Thyroid gland (tissue), 4 donors: ENCODE measurements at places on chromosomes 11 and 22. TPM values are rescaled to one million over a fixed set of nuclear protein-coding genes. Genes with fewer than 3 reads are reported as not detected.

PAMR1 gene
- total RNA-seq, result 5.0 TPM

MS4A4E gene
- 0.73 TPM for total RNA-seq

LGALS12 gene
- total RNA-seq, result not detected

IFT27 gene
- 39.2 TPM for total RNA-seq

TBX10 gene
- not detected for total RNA-seq

SHISAL1 gene
- total RNA-seq, result 1.5 TPM

PIK3IP1 gene
- 88.4 TPM for total RNA-seq

HTR3B gene
- not detected for total RNA-seq

PATE4 gene
- not detected for total RNA-seq

EFCAB6 gene
- 11.7 TPM for total RNA-seq

DNA sequence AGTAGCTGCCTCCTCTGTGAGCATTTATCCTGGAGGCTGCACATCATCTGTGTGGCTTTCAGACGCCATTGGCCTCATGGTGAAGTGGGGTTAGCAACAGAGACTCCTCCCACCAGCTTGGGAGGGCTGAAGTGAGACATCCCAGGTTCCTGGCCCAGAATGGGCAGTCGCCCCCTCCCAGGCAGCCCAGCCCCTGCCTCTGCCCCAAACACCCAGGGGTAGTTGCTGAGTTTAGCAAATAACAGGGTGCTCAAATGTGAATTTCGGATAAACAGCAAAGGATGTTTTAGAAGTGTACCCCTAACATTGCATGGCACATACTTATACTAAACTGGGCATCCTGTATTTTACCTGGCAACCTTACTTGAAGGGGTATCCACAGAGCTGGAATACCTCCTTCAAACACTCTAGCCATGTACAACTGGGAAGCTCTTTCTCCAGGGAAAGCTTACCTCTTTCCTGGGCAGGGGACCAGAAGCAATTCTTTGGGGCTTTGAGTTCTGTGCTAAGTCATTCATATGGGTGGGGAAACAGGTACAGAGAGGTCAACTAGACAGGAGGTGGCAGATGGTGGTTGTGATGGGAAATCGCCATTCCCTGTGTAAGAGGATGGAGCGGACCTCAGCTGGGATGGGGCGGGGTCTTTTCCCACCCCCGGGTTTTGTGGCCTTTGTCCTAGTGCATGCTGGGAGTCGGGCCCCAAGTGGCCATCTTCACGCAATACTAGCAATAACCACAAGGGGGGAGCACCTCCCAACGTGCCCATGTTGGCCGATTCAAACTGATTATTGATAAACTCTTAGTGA, 19.3 kb downstream of the MTFP1 start:
- H3K27ac ChIP-seq, result no peak overlapping the region
- no peaks in the 10 kb centered on the region for H3K36me3 ChIP-seq
- DNase-seq, result peak; percentile 44
- no peaks in the 10 kb centered on the region for H3K27me3 ChIP-seq
- H3K4me1 ChIP-seq, result no peaks in the 10 kb centered on the region

- H3K4me3 ChIP-seq, result no peak overlapping the region
- H3K27me3 ChIP-seq, result no peaks in the 10 kb centered on the region
- DNase-seq, result no peak
- H3K4me1 ChIP-seq, result no peaks in the 10 kb centered on the region
These were observed 9.9 kb downstream of the TESMIN start for GRCh38 chr11:68741463-68741862.

GRCh38 chr11:110098645-110099044, 5.5 kb downstream of the ZC3H12C start:
- peaks cover 31% of the 10 kb centered on the region for H3K4me1 ChIP-seq
- no peaks in the 10 kb centered on the region for H3K36me3 ChIP-seq
- no peaks in the 10 kb centered on the region for H3K27me3 ChIP-seq
- H3K27ac ChIP-seq, result no peak overlapping the region

GRCh38 chr11:80109652-80110051, 668.8 kb upstream of the TENM4 start:
- no peaks in the 10 kb centered on the region for H3K4me1 ChIP-seq
- H3K4me3 ChIP-seq, result no peak overlapping the region
- no peaks in the 10 kb centered on the region for H3K36me3 ChIP-seq
- no peak overlapping the region for H3K27ac ChIP-seq
- DNase-seq, result no peak

- no peaks in the 10 kb centered on the region for H3K27me3 ChIP-seq
- no peak for DNase-seq
- H3K4me3 ChIP-seq, result no peak overlapping the region
- no peak overlapping the region for H3K27ac ChIP-seq
- no peaks in the 10 kb centered on the region for H3K36me3 ChIP-seq
These were observed 7.6 kb upstream of the AMPD3 start for GRCh38 chr11:10447445-10447844.

DNA sequence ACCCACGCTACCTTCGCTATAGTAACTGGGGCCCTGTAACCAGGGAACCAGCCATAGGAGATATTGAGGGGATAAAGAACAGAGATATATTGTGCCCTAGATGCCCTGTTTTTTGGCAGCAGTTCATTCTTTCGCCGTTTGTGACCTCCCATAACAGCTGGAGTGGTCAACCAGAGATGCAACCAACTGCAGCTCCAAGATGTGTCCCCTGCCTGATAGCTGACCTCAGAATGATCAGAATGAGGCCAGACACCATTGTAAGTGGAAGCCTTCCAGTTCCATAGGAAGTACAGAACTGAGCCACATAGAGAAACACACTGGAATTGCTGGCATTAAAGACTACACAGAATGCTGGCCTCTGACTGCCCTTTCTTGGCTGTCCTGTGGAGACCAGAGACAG, 39.2 kb downstream of the P4HA3 start:
- no peaks in the 10 kb centered on the region for H3K27me3 ChIP-seq
- DNase-seq, result no peak
- H3K36me3 ChIP-seq, result no peaks in the 10 kb centered on the region
- no peaks in the 10 kb centered on the region for H3K4me1 ChIP-seq
- H3K27ac ChIP-seq, result no peak overlapping the region

GRCh38 chr22:47124451-47124881, 362.0 kb downstream of the TBC1D22A start:
- no peak overlapping the region for H3K4me3 ChIP-seq
- no peaks in the 10 kb centered on the region for H3K36me3 ChIP-seq
- H3K27ac ChIP-seq, result no peak overlapping the region
- H3K27me3 ChIP-seq, result no peaks in the 10 kb centered on the region
- DNase-seq, result no peak

GRCh38 chr22:31083377-31083768, 2.3 kb downstream of the SMTN start:
- H3K27me3 ChIP-seq, result no peaks in the 10 kb centered on the region
- DNase-seq, result no peak
- no peak overlapping the region for H3K4me3 ChIP-seq
- peak overlapping the region; percentile 91 for H3K27ac ChIP-seq
- peaks cover 43% of the 10 kb centered on the region for H3K4me1 ChIP-seq

- DNase-seq, result peak; percentile 56
- H3K4me3 ChIP-seq, result no peak overlapping the region
- H3K36me3 ChIP-seq, result peaks cover 22% of the 10 kb centered on the region
- no peaks in the 10 kb centered on the region for H3K4me1 ChIP-seq
- no peak overlapping the region for H3K27ac ChIP-seq
These were observed 9.5 kb downstream of the TTLL12 start for GRCh38 chr22:43177479-43177878.

DNA sequence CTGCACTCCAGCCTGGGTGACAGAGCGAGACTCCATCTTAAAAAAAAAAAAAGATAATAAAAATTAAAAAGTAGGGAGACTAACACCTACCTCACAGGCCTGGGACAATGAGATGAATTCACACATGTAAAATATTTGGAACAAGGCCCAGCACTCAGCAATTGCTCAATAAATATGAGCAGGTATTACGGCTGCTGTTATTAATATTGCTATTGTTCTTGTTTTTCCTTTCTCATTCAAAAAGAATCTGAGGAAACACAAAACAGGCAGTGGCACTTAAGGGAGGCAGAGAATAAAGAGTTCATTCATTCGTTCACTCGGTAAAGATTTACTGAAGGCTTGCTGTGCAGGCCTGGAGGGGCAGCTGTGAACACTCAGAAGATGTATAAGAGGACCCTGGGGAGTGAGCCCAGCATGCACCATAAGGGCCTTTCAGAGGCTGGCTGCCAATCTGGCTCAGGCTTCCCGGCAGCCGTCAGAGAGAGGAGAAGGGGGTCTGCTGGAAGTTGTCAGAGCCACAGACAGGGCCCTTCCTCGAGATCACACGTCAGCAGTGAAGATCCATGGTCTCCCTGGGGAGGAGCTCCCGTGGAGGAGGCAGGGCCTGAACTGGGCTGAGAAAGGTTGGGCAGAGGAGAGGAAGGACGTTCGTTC, 51.6 kb upstream of the TCF20 start:
- H3K36me3 ChIP-seq, result no peaks in the 10 kb centered on the region
- H3K27ac ChIP-seq, result no peak overlapping the region
- no peak overlapping the region for H3K4me3 ChIP-seq
- peaks cover 26% of the 10 kb centered on the region for H3K4me1 ChIP-seq

DNA sequence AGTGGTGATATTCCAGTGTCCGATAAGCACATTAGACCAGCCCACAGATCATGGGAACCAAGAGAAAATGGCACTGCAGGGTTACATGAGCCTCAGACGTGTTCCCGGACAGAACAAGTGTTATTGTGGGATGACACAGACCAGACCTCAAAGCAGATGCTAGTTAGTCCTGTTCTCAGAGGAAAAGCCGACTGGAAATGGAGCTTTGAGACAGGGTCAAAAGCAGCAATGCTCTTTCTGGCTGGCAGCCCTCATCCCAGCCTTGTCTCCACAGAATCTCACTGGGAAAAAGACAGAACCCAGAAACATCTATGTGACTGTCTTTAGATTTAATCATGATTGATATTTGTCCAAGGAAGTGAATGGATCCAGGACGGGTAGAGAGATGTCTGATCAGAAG, 506.8 kb downstream of the INSC start:
- DNase-seq, result no peak
- H3K27ac ChIP-seq, result no peak overlapping the region
- no peaks in the 10 kb centered on the region for H3K4me1 ChIP-seq
- H3K36me3 ChIP-seq, result no peaks in the 10 kb centered on the region

GRCh38 chr11:86717817-86718501, 45.5 kb upstream of the ME3 start:
- H3K36me3 ChIP-seq, result no peaks in the 10 kb centered on the region
- no peak overlapping the region for H3K27ac ChIP-seq
- no peaks in the 10 kb centered on the region for H3K4me1 ChIP-seq
- no peaks in the 10 kb centered on the region for H3K27me3 ChIP-seq

- H3K4me3 ChIP-seq, result no peak overlapping the region
- peak; percentile 27 for DNase-seq
- no peaks in the 10 kb centered on the region for H3K36me3 ChIP-seq
- H3K27ac ChIP-seq, result no peak overlapping the region
These were observed 158.5 kb downstream of the CCDC34 start for GRCh38 chr11:27204529-27204928.

- no peaks in the 10 kb centered on the region for H3K27me3 ChIP-seq
- no peak for DNase-seq
- no peak within 1 kb of the TSS for H3K27ac ChIP-seq
- H3K4me1 ChIP-seq, result no peaks in the 10 kb centered on the region
- no peak within 1 kb of the TSS for H3K4me3 ChIP-seq
- H3K36me3 ChIP-seq, result no peaks in the 10 kb centered on the region
These were observed at the start of gene PANX3 for GRCh38 chr11:124611064-124611463. Gene PANX3, plus strand, starts transcription at chr11:124611428. Its CDS starts 129 bp downstream, at chr11:124611557.

DNA sequence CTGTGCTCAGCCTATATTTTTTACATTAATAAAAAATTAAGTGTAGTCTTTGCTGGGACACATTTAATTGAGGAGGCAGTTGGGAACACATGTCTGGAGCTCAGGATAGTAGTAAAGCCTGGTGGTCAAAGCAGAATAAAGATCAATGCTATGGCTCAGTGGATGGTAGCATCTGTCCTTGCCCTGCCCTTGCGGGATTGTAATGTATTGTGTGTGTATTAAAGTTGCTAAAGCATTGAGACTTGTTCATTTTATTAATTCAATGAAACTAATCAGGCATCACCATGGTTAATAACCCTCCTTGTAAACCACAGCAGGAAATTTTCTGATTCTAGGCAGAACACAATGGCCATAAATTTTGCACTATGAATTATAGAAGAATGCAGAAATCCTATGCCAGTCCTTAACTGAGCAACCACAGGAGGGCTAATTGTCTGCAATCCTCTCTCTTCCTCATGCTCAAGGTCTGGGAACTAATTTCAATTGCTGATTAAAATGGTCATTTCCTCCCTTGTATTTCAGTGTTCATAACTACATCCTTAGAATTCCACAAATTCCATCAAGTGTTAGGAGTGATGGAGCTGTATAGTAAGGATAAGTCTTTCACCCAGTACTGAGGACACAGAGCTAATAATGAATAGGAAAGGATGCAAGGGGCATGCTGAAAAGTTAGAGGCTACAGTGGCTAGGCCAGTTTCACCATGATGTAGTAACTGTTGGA, 403.2 kb upstream of the DDI1 start:
- H3K27me3 ChIP-seq, result no peaks in the 10 kb centered on the region
- DNase-seq, result no peak
- H3K36me3 ChIP-seq, result no peaks in the 10 kb centered on the region
- H3K4me1 ChIP-seq, result no peaks in the 10 kb centered on the region
- no peak overlapping the region for H3K4me3 ChIP-seq

DNA sequence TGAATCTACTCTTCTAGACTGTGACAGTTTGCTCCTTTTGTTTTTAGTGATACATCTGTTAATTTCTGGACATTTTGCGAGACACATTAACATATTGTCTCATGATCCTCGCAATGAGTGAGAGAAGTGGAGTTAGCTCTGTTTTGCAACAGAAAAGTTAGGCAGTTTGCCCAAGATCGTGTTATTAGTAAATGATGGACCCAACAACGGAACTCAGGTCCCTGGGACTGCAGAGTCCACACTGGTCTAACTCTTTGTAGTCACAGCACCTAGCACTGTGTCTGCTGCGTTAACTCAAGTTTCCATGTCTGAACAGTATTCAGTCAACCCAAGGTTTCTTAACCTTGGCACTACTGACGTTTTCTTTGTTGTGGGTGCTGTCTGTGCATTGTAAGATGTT, 3.2 kb downstream of the DEPDC7 start:
- no peak overlapping the region for H3K4me3 ChIP-seq
- peaks cover 7% of the 10 kb centered on the region for H3K4me1 ChIP-seq
- no peak for DNase-seq
- H3K27ac ChIP-seq, result no peak overlapping the region
- no peaks in the 10 kb centered on the region for H3K36me3 ChIP-seq

GRCh38 chr22:41818596-41818995, 14.3 kb upstream of the SREBF2 start:
- no peak for DNase-seq
- H3K4me3 ChIP-seq, result no peak overlapping the region
- H3K4me1 ChIP-seq, result no peaks in the 10 kb centered on the region
